Activated CD4-positive, alpha-beta T cell treated with anti-CD3 and anti-CD28 coated beads, Interleukin-2, Interleukin-4, amounts not matched to agents 100 ng/mL and 50 ng/mL, durations not matched to agents 16 hours and 8 hours (primary cell): ENCODE measurements at places on chromosomes 6 and 20.

- no peak for DNase-seq
Observed at GRCh38 chr6:47241742-47242482, 67.8 kb downstream of the TNFRSF21 start.

DNA sequence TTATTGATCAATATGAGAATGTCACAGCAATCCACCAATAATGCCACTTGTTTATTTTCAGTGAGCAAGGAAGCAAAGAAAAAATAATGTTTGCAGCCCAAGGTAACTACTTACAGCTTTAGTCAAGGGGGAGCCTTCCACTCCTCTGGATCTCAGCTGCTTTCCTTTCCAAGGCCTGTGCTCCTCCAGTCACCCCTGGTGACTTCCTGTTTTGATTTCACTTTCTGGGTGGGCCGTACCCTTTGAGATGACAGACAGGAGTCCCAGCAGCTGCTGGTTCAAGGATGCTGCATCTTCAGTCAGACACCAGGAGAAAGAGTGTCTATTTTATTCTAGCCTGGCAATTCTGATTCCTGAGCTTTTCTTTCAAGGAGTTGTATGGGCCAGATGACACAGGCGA, 5.6 kb upstream of the VNN2 start:
- DNase-seq, result peak; percentile 58

- no peak for DNase-seq
Observed at GRCh38 chr20:48709744-48710143, 118.1 kb downstream of the PREX1 start.

DNA sequence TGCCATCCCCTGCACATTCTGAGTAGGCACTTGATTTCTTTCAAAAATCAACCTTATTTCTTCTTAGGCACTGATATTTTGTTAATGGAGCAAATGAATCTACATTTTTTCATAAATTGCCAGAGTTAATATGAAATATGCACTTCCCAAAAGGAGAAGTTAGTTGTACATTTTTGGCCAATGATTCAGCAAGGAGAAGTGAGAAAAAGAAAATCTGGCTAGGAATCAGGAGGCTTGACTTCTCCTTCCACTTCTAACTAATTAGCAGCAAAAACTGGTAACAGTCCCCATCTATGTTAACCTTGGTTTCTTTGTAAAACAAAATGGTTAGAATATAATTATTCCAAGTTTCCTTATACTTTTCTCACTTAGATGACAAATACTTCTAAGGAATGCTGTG, 7.0 kb upstream of the DSE start:
- DNase-seq, result no peak

DNA sequence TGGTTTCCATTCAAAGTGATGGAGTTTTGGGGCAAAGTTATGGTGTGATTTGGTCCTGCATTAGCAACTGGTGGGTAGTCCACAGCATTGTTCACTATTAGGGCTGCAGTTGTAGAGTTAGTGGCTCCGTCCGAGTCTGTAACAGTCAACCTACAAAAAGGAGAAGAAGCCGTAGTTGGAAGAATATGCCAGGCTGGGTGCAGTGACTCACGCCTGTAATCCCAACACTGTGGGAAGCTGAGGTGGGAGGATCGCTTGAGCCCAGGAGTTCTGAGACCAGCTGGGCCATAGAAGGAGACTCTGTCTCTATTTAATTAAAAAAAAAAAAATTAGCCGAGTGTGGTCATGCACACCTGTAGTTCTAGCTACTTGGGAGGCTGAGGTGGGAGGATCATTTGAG, 69.5 kb downstream of the KIAA0319 start:
- DNase-seq, result no peak

- no peak for DNase-seq
Observed at GRCh38 chr20:44065401-44066340, 121.3 kb downstream of the JPH2 start.
